ENCODE measurements at places on chromosomes 5 and 9. TPM values are rescaled to one million over a fixed set of nuclear protein-coding genes. Genes with fewer than 3 reads are reported as not detected.

PCDHGA3 gene
- total RNA-seq = 12.1 TPM

PDZD2 gene
- total RNA-seq = 80.1 TPM

MYOT gene
- total RNA-seq = 8.7 TPM

ACTBL2 gene
- not detected for total RNA-seq

FABP6 gene
- total RNA-seq = 3.3 TPM

FAM174A gene
- 15.0 TPM for total RNA-seq

PDLIM4 gene
- 3.8 TPM for total RNA-seq

SPINK1 gene
- not detected for total RNA-seq

GFI1B gene
- 0.25 TPM for total RNA-seq

MLANA gene
- total RNA-seq = not detected

TXNDC8 gene
- total RNA-seq = not detected

PHYHD1 gene
- total RNA-seq = 39.7 TPM

CNTNAP3B gene
- 7.2 TPM for total RNA-seq

CD180 gene
- total RNA-seq = 0.64 TPM

SEMA5A gene
- 25.3 TPM for total RNA-seq

TUSC1 gene
- total RNA-seq = 13.1 TPM

PCDHB13 gene
- total RNA-seq = 1.7 TPM

KIAA0825 gene
- 2.2 TPM for total RNA-seq

PAEP gene
- not detected for total RNA-seq

RFX3 gene
- total RNA-seq = 3.0 TPM
